ENCODE measurements at places on chromosomes 16 and 17. TPM values are rescaled to one million over a fixed set of nuclear protein-coding genes. Genes with fewer than 3 reads are reported as not detected.
A peak's percentile ranks its signal among the peaks of the same experiment; 100 is the strongest.

GRCh38 chr17:44137891-44138709 is 3.6 kb upstream of the HROB start:
- peaks cover 33% of the 10 kb centered on the region for H3K4me1 ChIP-seq
- H3K27ac ChIP-seq: peak overlapping the region; percentile 94
- peak; percentile 99 for DNase-seq
- H3K4me3 ChIP-seq: peak overlapping the region; percentile 59
- no peaks in the 10 kb centered on the region for H3K36me3 ChIP-seq

GRCh38 chr16:84927621-84928591 is 83.4 kb downstream of the ZDHHC7 start:
- H3K4me1 ChIP-seq: peaks cover 10% of the 10 kb centered on the region
- no peaks in the 10 kb centered on the region for H3K27me3 ChIP-seq
- H3K36me3 ChIP-seq: no peaks in the 10 kb centered on the region
- no peak overlapping the region for H3K27ac ChIP-seq

The CA10 gene
- not detected for total RNA-seq

DNA sequence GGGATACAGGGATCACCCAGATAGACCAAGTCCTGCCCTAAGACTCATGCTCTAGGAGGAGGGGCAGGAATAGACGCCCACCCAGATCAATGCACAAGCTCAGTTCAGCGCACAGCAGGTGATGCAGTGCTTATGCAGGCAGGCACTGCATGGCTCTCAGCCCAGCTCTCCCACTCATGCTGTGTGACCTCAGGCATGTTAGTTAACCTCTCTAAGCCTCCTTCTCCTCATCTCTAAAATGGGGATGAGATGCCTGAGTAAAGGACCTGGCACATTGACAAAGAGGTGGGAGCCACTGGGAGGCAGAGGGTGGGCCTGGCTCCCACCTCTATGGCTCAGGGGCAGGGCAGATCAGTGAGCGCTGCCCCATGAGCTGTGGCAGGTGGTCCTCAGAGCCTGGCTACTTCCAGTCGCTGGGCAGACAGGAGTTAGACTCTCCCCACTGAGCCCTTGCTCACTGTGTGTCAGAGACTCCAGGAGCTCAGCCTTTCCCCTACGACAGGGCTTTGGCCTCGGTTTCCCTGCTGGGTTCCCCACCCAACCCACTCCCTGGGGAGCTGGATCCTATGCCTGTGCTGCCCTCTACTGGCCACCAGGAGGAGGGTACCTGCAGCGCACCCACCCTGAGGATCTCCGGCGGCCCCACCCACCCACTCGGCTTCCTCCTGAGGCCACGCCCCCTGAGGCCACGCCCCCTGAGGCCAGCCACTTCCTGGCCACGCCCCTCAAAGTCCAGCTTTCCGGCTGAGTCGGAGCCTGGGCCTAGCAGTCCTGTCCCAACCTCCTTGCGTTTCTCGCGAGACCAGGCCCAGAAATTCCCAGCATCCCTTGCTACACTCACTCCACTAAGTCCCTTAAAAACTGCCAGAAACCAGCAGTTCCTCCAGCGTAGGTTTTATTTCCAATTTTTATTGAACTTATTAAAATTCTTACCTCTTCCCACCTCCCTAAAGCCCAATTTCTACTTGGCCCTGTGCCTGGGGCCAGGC is 196.1 kb downstream of the GSG1L start:
- H3K4me1 ChIP-seq: no peaks in the 10 kb centered on the region
- no peak overlapping the region for H3K4me3 ChIP-seq
- no peaks in the 10 kb centered on the region for H3K36me3 ChIP-seq
- no peak overlapping the region for H3K27ac ChIP-seq
- H3K27me3 ChIP-seq: no peaks in the 10 kb centered on the region

GRCh38 chr16:27495191-27495590 is 54.5 kb downstream of the GTF3C1 start:
- no peak overlapping the region for H3K27ac ChIP-seq
- H3K36me3 ChIP-seq: peaks cover 12% of the 10 kb centered on the region
- no peak for DNase-seq
- H3K4me1 ChIP-seq: peaks cover 4% of the 10 kb centered on the region
- H3K27me3 ChIP-seq: no peaks in the 10 kb centered on the region

The MYCBPAP gene
- total RNA-seq: 1.9 TPM

DNA sequence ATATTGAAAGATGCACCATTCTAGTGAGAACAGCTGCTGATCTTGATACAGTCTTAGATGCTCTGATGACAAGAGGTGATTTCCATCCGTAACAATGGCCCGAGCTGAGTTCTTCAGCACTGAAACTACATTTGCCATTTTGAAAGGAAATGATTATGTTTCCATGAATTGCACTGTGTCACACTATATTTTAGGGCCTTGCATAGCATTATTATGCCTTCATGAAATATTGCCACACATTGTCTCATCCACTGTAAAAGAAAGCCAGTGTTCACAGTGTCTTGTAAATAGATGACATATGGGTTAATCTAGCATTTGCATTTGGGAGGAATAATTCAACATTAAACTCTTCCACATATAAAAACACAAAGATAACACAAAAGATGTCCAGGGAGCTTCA is 438.3 kb upstream of the PSMD7 start:
- H3K4me3 ChIP-seq: no peak overlapping the region
- H3K27me3 ChIP-seq: peaks cover 31% of the 10 kb centered on the region
- DNase-seq: no peak
- H3K27ac ChIP-seq: no peak overlapping the region

- H3K4me1 ChIP-seq: no peaks in the 10 kb centered on the region
- no peak for DNase-seq
- H3K36me3 ChIP-seq: no peaks in the 10 kb centered on the region
- no peak overlapping the region for H3K27ac ChIP-seq
These were observed 473.9 kb downstream of the PMP22 start for GRCh38 chr17:14791221-14791620.

DNA sequence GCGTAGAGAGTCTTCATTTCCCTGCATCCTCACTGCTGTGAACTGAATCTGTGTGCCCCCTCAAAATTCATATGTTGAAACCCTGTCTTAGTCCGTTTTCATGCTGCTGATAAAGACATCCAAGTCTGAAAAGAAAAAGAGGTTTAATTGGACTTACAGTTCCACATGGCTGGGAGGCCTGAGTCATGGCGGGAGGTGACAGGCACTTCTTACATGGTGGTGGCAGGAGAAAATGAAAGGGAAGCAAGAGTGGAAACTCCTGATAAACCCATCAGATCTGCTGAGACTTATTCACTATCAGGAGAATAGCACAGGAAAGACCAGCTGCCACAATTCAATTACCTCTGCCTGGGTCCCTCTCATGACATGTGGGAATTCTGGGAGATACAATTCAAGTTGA is 3.1 kb upstream of the CCDC42 start:
- no peaks in the 10 kb centered on the region for H3K36me3 ChIP-seq
- DNase-seq: no peak
- H3K4me1 ChIP-seq: no peaks in the 10 kb centered on the region
- H3K4me3 ChIP-seq: no peak overlapping the region

The CX3CL1 gene
- total RNA-seq: 0.35 TPM

The CMTM2 gene
- total RNA-seq: not detected
